ENCODE measurements at places on chromosomes 5 and 9. TPM values are rescaled to one million over a fixed set of nuclear protein-coding genes. Genes with fewer than 3 reads are reported as not detected.

Gene GPRIN1
- total RNA-seq = 1.4 TPM

Gene RFX3
- 13.8 TPM for total RNA-seq

Gene MARCHF11
- total RNA-seq = not detected

Gene PCDHGA8
- total RNA-seq = 1.2 TPM

Gene IL7R
- 226 TPM for total RNA-seq

Gene AGPAT2
- total RNA-seq = 117 TPM

Gene TRPM6
- 1.2 TPM for total RNA-seq

DNA sequence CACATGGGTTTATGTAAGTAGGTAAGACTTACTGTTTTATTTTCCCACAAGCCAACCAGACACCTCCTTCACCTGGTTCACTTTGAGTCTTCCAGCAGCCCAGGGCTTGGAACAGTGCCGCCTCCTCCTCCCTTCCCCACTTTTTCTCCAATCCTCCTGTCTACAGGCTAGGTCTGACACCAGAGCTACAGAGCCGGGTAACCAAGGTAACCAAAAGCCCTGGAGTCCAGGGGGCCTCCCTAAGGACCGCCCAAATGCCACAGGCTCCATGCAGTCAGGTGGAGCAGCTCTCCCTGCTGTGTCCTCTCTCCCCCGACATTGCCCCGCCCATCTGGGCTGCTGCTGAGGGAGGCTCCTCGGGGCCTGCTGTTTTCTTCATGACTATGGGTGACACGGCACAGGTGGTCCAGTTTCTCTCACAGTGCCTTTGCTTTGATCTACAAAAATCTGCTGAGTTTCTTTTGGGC is 138.0 kb upstream of the EFNA5 start:
- DNase-seq = no peak

DNA sequence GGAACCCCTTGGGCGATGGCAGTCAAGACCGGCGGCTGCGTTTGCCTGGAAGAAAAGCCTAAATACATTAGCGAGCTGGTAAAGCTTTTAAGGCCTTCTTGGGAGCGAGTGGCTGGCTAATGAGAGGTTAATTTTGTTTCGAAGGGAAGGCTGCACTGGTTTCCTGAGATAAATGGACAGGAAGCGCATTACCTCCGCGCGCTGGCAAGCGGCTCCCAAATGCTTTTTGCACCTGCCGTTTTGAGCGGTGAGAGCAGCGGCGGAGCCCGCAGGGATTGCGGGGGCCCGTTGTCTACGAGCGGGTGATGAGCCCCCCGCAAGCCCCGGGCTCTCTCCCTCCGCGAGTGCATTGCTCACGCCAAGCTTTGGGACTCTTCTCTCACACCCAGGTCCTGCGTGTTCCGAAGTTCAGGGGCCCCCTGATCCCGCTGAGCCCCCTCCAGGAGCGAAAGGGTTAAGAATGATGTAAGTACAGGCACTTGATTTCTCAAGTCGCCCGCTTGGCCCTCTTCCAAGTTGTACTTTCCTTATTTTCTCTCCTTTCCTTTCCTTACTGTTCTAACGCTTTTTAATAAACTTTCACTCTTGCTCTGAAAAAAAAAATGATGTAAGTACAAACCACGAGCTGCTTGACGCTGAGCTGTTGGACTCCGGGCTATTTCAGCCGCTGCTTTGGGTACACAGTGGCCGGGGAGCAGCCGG is 3.1 kb upstream of the RGMB start:
- peak; percentile 72 for DNase-seq

DNA sequence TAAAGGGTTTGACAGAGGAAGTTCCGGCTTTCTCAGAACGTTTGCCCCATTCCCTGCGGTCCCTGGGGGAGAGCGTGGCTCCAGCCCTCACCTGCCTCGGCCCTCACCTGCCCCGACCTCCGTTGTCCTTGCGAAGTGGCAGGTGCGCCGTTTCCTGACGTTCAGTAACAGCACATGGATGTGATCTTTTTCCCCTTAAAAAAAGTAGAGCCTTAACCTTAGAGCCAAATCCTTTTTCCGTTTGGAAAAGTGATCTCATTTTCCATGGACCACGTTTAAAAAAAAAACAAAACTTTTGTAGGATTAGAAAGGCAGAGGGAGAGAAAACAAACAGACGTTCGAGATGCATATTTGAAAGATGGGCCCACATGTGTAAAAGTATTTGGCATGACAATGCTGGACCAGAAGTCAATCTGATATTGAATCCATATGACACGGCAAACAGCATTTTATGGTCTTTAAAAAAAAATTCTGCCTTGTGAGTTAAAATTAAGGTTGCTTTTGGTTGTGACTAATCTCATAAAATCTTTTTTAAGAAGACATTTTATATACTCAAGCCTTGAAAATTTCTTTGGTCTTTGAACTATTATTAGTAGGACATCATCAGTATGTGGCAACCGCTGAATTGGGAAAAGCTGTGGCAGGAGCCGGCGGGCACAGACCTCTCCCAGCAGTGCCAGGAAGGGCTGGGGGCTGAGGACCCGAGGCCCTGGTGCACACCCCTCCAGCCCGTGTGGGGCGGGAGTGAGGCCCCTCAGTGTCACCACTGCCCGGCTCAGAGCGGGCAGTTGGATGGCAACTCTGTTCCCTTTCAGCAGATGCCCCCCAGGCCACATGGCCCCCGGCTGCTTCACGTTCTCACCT is 42.5 kb upstream of the EXOC3 start:
- DNase-seq = no peak

- no peak for DNase-seq
These were observed 16.5 kb upstream of the TRIM14 start for GRCh38 chr9:98135558-98135934.

DNA sequence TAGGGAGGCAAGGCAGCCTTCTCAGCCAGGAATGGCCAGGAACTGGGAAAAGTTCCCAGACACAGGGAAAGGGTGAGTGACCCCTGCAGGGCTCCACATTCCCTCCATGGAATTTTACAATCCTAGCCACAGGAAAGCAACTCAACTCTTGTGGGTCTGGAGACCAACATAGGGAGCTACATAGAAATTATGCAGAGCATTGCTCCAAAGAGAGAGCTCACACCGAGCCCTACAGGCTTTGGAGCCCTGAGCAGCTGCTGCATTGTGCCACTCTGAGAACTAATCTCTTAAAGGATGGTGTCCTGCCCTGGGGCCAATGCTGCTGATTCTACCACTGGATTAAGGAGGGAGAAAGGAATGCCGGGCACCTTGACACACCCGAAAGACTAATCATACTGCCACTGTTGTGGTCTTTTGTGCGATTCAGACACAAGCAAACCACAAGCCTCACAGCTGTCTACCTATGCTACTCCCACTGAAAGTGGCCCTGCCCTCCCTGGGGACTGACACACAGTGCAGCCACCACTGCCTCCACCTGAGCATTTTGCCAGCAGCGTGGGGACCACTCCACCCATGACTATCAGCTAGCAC is 1089.8 kb upstream of the NUDT12 start:
- DNase-seq = no peak

DNA sequence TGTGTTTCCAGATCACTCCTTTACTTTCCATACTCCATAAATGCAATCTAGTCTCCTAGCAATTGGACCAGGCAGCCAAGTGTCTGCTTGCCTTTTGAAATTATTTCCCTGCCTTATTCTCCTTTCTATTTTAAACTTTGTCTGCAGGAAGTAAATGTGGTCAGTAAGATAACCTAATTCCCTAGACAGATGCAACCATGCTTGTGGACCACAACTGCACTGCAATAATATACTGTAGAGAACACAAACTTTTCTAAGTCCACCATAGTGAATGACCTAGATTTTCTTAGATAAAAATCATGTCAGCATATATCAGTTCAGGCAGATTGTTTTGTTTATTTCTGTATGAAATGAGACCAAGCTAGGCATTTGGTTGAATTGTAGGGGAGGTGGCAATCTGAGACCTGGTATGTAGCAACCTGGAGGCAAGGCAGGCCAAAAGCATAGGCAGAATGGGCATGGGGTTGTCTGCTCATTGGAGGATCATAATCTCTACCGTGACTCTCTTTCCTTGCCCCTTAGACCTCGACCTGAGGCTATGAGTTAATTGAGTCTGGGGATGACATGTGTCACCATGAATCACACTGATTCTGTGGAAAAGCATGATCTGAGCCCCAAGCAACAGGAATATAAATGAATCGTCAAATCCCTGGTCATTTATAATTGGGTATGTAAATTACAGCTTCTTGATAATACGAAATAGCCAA is 20.7 kb downstream of the ACTL7B start:
- DNase-seq = no peak

GRCh38 chr5:83095957-83096539 is 18.7 kb downstream of the XRCC4 start:
- no peak for DNase-seq

- no peak for DNase-seq
These were observed 190.2 kb downstream of the GABBR2 start for GRCh38 chr9:98518556-98518955.

DNA sequence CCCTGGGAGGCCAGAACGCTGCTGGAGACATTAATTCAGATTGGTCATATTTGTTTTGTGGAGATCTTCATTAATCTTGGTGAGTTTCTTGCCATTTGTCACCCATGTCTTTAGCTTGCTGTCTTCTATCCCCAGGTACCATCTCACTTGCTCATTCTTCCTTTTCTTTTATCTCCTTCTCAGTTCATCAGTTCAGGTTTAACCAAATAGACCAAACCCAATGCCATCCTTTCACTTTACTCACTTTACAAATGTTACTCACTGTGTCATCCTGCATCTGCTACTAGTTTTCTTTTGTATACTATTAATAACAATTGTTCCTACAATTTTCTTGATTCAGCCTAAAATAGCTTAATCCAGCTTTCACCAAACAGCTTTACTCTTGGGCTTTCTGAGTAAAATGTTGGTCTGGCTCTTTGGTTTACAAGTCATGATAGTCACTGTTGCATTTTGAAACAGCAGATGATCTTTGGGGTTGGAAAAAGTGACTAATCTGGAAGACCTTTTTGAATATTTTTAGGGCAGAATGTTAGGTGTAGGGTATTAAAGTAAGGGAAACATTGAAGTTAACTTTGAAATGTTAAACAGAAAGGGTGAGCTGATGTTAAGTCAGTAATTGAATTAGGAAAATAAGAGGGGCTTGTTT is 246.9 kb downstream of the ZSWIM6 start:
- no peak for DNase-seq

DNA sequence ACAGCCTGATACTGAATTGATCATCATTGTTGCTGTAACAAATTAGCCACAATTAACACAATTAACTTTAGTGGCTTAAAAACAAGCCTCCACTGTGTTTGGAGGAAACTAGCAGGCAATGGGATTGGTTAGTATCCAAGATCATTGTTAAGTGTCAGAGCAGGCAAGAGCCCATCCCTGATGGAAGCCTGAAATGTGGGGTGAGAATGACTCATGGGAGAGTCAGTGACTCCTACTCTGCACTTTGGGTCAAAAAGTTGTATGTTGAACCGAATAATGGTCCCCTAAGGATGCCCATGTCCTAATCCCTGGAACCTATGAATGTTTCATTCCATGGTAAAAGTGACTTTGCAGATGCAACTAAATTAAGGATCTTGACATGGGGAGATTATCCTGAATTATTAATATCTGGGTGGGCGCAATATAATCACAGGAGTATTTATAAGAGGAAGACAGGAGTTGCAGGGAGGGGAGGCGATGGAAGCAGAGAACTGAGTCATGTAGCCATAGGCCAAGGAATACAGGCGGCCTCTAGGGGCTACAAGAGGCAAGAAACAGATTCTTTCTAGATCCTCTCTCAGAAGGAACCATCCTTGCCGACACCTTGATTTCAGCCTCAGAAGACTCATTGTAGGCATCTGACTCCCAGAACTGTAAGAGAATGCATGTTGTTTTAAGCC is 28.8 kb downstream of the ALG2 start:
- DNase-seq = no peak

Data from upper lobe of right lung (tissue), 1 donor.